ENCODE measurements at places on chromosomes 1 and 21. TPM values are rescaled to one million over a fixed set of nuclear protein-coding genes. Genes with fewer than 3 reads are reported as not detected.

OLIG2 gene
- total RNA-seq = not detected

ANKRD45 gene
- total RNA-seq = 6.1 TPM

ATP1A4 gene
- not detected for total RNA-seq

DNA sequence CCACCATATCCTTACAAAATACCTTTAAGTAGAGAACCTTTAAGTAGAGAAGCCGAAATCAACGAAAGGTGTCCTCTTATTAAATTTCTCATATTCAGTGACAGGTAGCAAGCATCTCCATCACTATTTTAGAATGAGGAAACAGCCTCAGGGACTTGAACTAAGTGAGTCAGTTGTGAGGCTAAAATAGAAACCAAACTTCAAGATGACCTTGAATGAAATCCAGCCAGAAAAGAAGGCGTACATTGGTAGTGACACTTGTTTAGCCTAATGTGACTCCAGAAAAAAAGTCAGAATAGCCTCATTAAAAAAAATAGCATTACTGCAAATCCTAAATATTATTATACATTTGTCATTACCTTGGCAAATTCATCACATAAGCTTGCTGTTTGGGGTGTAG lies 20.1 kb downstream of the RGS8 start:
- no peak for DNase-seq

DNA sequence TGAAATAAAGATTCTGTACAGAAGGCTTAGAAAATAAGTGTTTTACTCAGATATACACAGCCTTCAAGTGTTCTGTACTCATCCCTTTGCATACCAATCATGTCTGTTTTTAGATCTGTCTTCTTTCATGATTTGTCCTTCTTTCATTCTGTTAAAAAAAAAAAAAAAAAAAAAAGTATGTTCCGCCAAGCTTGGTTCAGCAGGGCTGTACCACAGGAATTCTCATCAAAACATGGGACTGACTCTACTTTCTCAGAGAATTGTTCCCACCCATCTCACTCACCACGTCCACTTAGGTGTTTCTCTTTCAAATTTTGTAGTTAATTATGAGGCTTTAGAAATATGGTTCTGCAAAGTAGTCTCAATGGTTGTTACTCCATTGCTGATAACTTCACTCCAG lies 119.0 kb downstream of the AK5 start:
- DNase-seq = no peak

DNA sequence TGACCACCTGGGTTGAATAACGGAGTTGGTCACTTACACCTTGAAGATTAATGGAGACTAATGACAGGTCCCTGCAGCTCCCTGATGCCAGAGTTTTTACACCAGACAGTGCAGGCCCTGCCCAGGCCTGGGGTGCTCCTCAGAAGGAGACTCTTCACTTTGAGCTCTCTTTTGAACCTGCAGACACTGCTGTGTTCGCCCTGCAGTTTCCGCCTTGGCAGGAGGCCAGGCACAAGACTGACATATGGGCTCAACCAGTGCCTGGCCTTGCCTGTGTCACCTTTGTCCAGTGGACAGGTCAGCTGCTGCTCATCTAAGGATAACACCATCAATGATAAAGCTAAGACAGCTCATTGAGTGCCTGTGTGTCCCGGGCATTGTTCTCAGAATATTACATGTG lies 5.2 kb downstream of the STRIP1 start:
- no peak for DNase-seq

DNA sequence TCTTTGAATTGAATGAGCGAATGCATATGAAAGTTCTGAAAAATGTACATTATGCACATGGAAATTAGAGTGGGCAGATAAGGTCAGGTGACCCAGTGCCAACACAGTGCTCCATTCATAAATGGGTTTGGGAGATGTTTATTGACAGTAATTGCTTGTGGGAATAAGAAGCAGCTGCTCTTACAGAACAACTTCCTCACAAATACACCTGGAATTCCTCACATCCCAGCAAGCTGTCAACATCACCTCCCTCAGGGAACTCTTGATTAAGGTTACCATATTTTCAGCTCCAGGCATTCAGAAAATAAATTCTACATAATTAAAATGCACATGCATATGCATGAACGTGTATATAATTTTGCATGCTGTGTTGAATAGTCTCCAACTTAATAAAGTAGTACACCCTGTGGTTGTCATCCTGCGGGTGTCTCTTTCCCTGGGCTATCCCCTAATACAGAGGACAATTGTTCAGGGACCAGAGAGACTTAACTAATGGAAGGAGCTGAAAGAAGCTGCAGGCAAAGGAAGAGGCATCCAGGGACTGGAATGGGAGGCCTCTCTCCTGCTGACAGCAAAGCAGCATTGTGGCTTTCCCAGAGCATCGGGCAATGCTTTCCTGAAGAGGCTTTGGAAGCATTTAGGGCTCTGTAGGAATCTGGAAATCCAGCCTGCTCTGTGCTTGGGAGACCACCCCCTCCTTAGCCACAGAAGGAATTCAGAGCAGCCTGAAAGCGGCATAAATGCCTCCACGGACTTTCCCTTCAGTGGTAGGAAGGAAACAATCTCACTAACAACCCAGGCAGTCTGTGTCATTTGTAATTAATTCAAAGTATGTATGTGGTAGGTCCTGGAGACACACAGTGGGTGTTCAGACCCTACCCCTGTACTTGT lies 55.2 kb upstream of the GNG12 start:
- DNase-seq = no peak
